ENCODE measurements at places on chromosomes 2 and 18.

GRCh38 chr2:119719261-119719627 lies 40.2 kb downstream of the TMEM177 start:
- no peak for DNase-seq

GRCh38 chr2:43854671-43855070 lies 15.9 kb downstream of the ABCG8 start:
- DNase-seq = no peak

DNA sequence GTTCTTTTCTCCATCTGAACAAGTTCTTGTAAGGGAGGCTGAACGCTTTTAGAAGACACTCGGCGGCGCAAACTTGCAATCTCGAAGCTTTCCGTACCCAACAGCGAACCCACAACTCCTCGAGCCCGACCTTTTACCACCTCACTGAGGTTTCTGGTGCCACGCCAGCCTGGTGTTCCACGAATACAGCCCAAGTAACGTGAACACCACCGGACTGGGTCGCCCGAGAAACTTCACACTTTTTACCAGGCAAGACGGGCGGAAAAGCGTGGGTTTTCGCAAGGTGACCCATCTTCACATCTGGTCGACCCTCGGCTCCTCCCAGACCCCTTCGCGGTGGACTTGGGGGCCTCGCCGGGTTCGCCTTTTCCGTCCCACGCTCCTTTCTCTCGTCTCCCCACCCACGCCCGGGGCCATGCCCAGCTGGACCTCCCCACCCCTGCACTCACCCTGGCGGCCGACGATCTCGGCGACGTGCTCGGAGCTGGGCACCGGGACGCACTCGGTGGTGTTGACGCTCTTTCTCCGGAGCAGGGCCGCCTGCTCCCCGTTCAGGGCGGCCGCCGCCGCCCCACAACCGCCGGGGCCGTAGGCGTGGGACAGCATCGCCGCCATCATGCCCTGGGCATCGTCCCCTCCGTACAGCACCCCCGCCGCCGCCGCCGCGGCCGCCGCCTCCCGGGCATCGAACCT lies 1.2 kb downstream of the MEX3C start:
- peak; percentile 73 for DNase-seq

GRCh38 chr18:23099621-23100020 lies 35.7 kb upstream of the CABLES1 start:
- no peak for DNase-seq

GRCh38 chr2:84970868-84971509 lies at the start of gene KCMF1:
KCMF1 (plus strand) TSS chr2:84971161; CDS start chr2:84971452, 291 bp downstream.
- DNase-seq = peak; percentile 66

GRCh38 chr2:188893972-188894371 lies 80.2 kb upstream of the COL3A1 start:
- no peak for DNase-seq

GRCh38 chr18:22538426-22538825 lies 120.7 kb upstream of the CTAGE1 start:
- DNase-seq = no peak

GRCh38 chr2:8202132-8202531 lies 479.7 kb upstream of the ID2 start:
- DNase-seq = no peak

- DNase-seq = no peak
Measured at GRCh38 chr2:5730386-5730785, 38.2 kb downstream of the SOX11 start.

DNA sequence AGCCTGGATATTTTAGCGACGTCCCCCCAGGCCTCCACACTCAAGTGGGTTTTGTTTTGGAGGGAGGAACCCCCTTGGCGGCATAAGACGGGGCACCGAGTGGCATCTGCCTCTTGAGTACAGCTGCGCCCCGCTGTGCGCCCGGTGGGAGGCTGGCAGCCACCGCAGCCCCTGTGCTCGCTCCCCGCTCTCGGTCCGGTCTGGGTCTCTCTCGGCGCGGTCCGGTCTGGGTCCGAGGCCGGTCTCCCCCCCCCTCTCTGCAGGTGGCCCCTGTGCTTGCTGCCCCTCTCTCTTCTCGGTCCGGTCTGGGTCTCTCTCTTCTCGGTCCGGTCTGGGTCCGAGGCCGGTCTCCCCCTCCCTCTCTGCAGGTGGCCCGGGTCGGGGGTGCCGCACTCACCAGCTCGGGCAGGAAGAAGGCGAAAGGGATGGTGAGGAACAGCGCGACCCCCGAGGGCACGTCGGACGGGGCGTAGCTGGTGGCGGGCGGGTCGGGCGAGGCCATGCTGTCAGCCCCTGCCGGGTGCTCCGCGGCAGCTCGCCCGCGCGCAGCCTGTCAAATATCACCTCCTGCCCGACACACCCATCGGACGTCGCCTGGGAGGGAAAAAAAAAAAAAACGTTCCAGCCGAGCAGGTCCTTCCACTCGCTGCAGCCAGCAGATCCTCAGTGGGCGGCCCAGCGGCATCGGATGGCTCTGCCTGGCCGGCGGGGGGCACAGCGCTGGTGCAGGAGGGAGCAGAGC lies at the start of gene MALL:
Gene MALL, minus strand, starts transcription at position 532 of the 742 bp plus-strand sequence. Its CDS starts 30 bp downstream, at position 502.
- DNase-seq = no peak
